ENCODE measurements at places on chromosomes 1 and 21.

DNA sequence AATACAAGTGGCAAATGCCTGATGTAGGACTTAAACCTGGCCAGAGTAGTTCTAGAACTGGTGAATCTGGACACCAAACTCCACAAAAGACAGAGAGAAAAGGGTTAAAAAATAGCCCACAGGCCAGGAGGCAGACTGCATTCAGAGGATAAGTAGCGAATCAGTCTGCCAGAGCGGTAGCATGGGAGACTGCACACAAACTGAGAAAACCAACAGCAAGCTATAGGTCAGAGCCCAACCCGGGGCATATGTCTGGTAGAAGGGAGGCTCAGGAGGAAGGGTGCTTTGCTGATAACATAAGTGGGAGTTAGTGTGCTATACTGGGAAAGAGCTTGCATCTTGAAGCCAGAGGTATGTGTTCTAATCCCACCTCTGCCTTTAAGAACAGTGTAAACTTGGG is 4.0 kb downstream of the LRRC53 start:
- DNase-seq, result no peak

DNA sequence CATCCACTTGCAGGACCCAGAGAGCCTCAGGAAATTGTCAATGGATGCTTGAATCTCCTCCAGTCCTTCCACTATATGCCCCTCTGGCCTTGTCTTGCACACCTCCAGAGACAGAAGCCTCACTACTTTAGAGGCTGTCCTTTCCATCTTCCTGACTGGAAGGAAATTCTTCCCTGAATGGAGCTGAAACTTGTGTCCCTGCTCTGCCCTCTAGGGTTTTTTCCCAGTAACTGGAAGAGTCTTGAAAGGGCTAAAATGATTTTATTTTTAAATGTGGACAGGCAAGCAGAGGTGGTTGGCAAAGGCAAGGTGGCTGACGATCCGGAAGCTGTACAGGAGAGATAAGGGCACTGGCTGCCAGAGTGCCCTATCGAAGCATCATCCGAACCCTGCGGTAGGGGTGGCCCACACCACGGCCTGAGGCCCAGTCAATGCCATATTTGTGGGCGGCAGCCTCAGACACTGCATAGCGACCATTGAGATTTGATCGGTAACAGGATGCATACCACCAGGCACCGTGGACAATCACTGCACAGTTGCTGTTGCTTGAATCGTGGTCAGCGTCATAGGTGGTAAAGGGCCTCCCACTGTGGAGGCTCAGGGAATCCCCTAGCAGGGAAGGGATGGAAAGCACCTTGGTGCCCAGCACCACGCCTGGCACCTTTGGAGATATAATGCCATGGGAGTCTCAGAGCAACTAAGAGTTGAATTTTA is 2.3 kb upstream of the MAP3K6 start:
- DNase-seq, result no peak

GRCh38 chr1:43653339-43653738 is 3.4 kb downstream of the KDM4A start:
- DNase-seq, result no peak

GRCh38 chr1:96872757-96873156 is 151.2 kb downstream of the PTBP2 start:
- DNase-seq, result no peak

- no peak for DNase-seq
Observed at GRCh38 chr1:74679811-74680210, 6.2 kb upstream of the ERICH3 start.
